ENCODE measurements at places on chromosomes 13 and 19.

- no peak for DNase-seq
Observed at GRCh38 chr19:9058905-9059667, 27.8 kb upstream of the OR1M1 start.

DNA sequence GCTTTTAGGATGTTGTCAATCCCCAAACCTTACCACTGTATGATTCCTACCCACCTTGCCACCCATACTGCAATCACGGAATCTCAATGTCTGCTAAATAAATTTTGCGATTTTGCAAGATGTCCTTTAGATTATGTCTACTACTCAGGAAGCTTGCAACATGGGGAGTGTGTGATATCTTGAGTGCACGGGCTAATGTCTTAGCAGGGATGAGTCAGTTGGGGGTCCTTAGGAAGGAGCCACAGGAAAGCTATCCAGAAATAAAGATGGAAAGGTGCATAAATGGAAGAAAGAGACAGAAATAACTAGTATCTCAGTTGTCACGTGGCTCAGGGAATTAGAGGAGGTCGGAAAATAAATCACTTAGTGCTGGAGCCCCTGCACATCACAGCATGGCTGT is 77.1 kb downstream of the NALCN start:
- DNase-seq: no peak

DNA sequence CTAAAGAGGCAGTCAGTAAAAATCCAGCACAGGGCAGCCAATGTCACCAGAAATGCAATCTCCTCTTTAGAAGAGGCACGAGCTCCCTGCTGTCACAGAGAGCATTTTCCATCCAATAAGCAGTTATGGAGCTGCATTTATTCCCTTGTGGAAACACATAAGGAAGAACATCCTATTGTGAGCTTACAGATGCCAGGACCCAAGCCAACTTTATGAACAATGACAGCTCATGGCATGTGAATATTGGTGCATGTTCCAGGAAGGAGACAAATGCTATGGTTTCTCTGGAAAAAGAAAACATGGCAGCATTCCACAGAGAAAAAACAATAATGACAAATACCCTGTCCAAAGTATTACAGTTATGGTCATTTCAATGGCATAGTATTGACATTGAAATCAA is 955.6 kb downstream of the UQCRFS1 start:
- no peak for DNase-seq

DNA sequence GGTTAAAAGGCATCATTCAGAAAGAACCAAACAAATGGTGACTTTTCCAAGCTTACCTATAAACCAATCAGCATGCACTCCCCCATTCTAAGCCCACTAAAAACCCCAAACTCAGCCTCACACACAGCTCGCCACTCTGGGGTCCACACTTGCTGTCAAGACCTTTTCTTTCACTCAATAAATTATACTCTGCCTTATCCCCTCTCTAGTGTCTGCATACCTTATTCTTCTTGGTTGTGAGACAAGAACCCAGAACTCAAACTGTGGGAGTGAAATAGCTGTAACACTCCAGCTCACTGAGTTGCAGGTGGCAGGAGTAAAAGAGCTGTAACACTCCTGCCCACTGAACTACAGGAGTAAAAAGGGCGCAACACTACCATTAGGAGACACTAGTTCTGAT is 559.0 kb downstream of the TBC1D4 start:
- DNase-seq: no peak

DNA sequence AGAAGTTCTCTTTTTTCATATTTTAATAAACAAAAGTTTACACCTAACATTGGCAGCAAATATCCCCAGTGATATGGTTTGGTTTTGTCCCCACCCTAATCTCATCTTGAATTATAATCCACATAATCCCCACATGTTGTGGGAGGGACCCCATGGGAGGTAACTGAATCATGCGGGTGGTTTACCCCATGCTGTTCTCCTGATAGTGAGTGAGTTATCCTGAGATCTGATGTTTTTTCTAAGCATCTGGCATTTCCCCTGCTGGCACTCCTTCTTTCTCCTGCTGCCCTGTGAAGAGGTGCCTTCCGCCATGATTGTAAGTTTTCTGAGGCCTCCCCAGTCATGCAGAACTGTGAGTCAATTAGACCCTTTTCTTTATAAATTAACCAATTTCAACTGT is 214.7 kb downstream of the SLITRK1 start:
- no peak for DNase-seq

DNA sequence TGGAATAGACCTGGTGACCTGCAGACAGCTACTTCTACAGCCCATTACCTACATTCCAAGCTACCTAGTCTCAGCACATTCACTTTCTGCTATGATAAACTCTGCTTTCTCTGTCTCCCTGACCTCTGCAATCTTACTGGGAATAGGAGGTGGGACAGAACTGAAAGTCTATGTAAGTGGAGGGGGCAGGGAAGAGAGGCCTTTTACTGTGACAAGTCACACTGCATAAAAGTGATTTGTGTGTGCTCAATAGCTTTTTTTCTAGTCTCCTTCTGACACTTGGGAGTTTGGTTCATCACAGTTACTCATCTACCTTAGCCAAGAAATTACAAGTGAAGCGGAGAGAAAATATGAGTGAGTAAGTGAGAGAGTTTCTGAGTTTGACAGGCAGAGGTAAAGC is 322.4 kb downstream of the OLFM4 start:
- DNase-seq: no peak

- no peak for DNase-seq
Observed at GRCh38 chr19:39138221-39139211, 12.9 kb downstream of the PAK4 start.

DNA sequence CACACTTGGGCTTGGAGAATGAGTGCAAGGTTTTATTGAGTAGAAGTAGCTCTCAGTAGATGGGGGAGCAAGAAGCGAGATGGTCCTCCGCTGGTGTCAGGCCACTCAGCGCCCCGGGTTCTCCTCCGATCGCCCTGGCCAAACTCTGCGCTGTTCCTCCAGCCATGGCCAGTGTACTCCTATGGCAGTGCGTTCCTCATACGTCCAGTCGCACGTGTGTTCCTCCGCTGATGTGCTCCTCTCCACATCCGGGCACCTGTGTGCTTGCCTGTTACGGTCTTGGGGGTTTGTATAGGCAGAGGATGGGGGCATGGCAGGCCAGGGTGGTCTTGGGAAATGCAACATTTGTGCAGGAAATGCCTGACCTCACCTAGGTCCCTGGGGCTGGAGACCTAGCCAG is 1899.4 kb downstream of the PCDH9 start:
- no peak for DNase-seq

Measured in BJ (cell line).